ENCODE measurements at places on chromosomes 6 and 20. TPM values are rescaled to one million over a fixed set of nuclear protein-coding genes. Genes with fewer than 3 reads are reported as not detected.

DNA sequence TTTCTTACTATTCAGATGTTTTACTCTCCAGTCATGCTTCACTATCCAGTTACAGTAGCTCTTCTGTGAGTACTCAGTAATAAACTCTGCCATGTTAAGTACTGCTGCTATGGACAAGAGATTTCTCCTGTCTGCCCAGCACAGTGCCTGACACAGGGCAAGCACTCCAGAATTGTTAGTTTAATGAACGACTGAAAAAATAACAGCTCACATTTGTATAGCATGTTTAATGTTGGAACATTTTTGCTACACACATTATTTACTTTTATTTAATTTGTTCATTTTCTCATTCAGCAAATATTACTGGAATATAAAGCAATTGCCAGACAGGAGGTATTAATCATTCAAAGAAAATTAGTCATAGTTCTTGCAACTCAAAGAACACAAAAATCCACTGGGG lies 142.6 kb upstream of the HMGN3 start:
- DNase-seq: no peak

DNA sequence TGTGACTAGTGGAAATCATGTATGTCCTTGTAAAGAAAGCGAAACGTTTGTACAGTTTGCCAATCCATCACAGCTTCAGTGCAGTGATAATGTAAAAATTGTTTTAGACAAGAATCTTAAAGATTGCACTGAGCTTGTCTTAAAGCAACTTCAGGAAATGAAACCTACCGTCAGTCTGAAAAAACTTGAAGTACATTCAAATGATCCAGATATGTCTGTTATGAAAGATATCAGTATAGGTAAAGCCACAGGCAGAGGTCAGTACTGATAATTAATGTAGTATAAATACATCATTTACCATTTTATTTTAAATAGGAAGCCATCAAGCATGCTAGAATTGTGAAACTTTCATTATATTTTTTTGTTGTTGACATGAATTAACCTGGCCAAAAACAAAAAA lies 60.9 kb upstream of the SMIM8 start:
- no peak for DNase-seq

- no peak for DNase-seq
These were observed 288.2 kb downstream of the QKI start for GRCh38 chr6:163702736-163703135.

DNA sequence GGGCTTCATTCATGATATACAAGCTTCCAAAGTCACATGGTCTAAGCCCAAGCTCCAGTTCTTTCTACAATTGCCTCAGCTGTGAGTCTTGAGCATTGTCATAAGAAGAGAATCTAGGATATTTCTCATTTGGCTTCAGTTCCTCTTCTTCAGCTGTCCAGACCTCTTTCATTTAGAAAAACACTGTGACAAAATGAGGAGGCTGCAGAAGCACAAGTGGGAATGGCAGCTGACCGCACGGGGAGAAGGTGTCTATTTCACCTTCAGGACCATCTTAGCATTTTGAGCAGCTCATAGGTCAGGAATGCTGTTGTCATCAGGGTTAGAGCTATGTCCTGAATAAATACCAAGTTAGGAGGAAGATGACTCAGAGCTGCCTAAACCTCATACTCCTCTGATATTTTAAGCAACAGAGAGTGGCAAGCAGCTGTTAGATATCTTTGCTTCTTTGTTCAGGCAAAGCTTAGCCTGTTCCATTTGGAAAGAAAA lies 390.1 kb upstream of the CITED2 start:
- peak; percentile 23 for DNase-seq

DNA sequence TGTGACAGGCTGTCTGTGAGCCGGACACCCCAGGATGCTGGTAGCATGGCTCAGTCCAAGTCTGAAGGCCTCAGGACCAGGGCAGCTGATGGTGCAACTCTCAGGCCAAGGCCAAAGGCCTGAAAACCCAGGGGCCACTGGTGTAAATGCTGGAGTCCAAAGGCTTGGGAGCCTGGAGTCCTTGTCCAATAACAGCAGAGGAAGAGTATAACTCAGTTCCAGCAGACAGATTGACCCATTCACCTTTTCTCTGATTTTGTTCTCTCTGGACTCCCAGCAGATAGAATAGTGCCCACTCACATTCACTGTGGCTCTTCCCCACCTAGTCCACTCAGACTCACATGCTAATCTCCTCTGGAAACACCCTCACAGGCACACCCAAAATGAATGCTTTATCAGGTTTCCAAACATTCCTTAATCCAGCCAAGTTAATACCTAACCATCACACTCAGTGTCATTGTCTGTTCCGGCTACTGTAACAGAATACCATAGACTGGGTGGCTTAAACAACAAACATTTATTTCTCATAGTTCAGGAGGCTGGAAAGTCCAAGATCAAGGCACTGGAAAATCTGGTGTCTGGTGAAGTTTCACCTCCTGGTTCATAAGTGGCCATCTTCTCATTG lies 5.0 kb upstream of the TRAF3IP2 start:
- no peak for DNase-seq

- no peak for DNase-seq
These were observed 597.0 kb downstream of the EYS start for GRCh38 chr6:65110031-65110430.

DNA sequence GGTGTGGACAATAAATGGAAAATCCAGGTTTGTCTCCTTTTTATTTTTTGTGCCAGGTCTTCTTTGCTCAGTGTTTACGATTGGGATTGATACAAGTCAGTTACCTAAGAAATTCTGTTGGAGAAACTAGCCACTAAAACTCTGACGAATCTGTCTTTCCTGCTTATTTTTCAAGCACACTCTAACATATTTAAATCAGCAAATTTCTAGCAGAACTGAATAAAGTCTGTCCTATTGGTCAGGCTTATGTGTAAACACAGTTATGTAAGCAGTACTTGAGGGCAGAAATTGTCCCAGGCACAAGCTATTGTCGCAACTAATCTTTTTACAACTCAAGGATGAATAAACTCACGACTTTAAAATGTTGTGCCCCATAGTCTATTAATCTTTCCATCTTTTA lies 12.1 kb upstream of the EXOC2 start:
- DNase-seq: no peak

CRISP2 gene
- not detected for total RNA-seq

INSM1 gene
- 1.0 TPM for total RNA-seq

TMEM217 gene
- total RNA-seq: 1.4 TPM

ULBP1 gene
- 0.13 TPM for total RNA-seq

ANGPT4 gene
- total RNA-seq: not detected
